Natural killer cell (primary cell): ENCODE measurements at places on chromosomes 7 and 10. TPM values are rescaled to one million over a fixed set of nuclear protein-coding genes. Genes with fewer than 3 reads are reported as not detected.

DNA sequence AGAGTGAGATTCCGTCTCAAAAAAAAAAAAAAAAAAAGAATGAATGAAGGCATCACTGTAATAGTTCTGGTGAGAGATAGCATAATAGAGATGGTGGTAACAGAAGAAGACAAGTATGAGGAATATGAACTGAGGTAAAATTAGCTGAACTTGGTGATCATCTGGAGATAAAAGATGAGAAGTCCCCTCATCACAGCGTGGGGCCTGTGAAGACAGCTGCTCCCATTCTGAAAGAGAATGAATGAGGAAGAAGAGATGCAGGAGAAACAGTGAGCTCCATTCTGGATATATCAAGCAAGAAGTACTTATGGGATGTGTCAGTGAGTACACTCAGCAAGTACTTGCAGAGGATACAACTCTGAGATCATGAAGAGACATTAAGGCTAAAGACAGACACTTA, 28.7 kb downstream of the ARMH3 start:
- no peak for DNase-seq

DNA sequence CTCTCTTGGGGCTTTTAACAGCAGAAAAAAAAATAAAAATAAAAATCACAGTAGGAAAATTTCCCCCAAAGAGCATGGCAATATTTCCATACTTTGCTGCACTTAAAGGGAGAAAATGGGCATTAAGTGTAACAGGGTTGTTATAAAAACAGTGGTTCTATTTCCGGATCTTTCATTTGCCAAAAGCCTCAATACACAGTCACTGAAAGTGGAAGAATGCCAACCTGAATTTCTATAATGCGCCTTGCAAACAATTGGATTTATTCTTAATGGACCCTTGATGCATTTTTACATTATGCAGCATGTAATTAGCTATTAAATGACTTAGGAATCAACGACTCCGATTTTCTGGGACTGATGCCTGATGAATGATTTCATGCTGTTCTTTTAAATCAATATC, 127.6 kb upstream of the NANOS1 start:
- DNase-seq, result no peak

GRCh38 chr10:30848396-30849032, 183.2 kb downstream of the ZNF438 start:
- DNase-seq, result peak; percentile 42

GRCh38 chr7:152868122-152869040, 108.8 kb downstream of the ACTR3B start:
- no peak for DNase-seq

DNA sequence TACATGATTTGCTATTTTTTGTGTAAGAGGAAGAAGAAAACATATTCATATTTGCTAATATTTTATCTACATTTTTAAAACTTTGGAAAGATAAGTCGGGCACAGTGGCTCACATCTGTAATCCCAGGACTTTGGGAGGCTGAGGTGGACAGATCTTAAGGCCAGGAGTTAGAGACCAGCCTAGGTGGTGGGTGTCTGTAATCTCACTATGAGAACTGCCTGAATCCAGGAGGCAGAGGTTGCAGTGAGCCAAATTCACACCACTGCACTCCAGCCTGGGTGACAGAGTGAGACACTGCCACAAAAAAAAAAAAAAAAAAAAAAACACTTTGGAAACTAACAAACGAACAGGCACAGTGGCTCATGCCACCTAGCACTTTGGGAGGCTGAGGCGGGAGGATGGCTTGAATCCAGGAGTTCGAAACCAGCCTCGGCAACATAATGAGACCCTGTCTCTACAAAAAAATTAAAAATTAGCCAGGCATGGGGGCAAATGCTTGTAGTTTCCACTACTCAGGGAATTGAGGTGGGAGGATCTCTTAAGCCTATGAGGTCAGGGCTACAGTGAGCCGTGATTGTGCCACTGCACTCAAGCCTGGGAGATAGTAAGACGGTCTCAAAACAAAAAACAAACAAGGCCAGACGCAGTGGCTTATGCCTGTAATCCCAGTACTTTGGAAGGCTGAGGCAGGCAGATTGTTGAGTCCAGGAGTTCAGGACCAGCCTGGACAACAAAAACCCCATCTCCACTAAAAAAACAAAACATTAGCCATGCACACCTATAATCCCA, 25.6 kb downstream of the HERC4 start:
- no peak for DNase-seq

DNA sequence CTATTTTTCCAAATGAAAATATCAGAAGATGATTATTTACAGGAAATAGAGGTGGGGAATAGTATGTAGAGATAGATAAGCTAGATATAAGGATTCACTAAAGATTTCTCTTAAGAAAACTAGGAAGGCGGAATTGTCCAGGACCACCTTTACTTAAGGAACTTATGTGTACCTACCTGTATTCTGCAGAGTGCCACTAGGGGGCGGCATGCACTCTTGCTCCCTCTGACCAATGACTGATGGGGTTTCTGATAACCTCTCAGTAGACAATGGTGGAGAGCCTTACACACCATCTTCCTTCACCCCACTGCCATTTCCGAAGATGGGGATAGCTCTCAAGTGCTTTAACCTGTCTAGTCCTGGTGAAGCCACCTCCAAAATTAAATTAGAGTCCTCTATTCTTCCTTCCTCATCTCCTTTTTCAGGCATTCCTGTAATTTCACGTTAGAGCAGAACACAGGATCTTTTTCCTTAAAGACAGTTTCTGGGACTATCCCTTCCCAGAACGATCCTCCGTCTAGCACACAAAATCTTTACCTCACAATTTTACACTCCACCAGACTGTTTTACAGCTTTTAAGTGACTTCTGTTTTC, 453.1 kb downstream of the SORCS1 start:
- peak; percentile 31 for DNase-seq

- DNase-seq, result peak; percentile 79
Measured at GRCh38 chr10:98028168-98028770, 2.2 kb downstream of the CRTAC1 start.

SEMA3A gene
- 0.21 TPM for total RNA-seq
